ENCODE measurements at places on chromosomes 11 and 22.
A peak's percentile ranks its signal among the peaks of the same experiment; 100 is the strongest.

- no peak for DNase-seq
Measured at GRCh38 chr11:128324051-128324481, 263.3 kb downstream of the ETS1 start.

- DNase-seq: no peak
Measured at GRCh38 chr22:47775686-47776085, 1013.2 kb downstream of the TBC1D22A start.

GRCh38 chr22:41596776-41597634 lies 7.4 kb upstream of the PMM1 start:
- DNase-seq: no peak

DNA sequence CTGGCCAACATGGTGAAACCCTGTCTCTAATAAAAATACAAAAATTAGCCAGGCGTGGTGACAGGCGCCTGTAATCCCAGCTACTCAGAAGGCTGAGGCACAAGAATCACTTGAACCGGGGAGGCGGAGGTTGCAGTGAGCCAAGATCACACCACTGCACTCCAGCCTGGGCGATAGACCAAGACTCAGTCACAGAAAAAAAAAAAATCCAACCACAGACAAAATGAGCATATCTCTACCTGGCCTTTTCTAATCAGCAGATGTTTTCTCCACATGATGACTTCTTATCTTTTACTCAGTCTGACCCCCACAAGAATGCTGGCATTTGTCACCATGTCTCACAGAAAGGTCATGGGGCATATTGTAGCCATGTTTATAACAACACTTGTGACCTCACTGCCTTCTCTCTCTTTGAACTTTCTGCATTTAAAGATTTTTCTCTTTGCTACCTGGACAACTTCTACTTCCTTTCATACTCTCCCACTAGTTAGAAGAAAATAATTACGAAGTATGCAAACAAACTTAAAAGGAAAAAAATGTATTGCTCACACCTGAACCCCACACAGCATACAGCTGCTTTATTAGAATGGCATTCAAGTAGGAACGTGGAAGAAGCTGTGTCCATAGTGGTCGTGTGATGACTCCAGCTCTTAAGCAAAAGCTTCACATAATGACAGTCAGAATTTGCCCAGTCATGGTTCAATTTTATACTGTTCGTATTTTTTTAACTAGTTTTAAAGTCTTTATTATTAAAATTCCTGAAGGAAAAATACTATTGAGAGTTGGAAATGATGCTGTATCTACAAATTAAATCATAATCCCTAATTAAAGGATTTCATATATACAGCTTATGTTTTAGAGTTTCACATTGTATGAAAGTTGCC lies 65.4 kb downstream of the ZC3H12C start:
- DNase-seq: no peak

DNA sequence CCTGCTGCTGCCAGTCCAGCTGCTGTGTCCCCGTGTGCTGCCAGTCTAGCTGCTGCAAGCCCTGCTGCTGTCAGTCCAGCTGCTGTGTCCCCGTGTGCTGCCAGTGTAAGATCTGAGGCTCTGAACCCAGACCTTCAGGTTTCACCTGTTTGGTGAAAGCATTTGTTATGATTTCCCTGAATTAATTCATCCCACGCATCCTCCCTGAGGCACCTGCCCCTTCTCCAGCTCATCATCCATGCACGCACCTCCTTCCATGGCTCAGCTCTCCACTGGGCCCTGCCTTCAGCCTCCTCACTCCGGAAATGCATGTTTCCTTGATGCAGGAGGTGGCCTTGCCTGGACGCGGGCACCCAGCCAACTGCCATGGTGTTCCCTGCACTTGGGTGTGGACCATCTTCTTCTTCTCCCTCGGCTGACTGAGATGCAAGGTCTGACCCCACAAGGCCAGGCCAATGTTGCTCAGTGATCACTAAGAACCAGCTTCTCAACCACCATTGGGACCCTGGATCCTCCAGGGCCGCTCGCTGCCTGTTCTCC lies 788 bp downstream of the KRTAP5-10 start:
- DNase-seq: no peak

DNA sequence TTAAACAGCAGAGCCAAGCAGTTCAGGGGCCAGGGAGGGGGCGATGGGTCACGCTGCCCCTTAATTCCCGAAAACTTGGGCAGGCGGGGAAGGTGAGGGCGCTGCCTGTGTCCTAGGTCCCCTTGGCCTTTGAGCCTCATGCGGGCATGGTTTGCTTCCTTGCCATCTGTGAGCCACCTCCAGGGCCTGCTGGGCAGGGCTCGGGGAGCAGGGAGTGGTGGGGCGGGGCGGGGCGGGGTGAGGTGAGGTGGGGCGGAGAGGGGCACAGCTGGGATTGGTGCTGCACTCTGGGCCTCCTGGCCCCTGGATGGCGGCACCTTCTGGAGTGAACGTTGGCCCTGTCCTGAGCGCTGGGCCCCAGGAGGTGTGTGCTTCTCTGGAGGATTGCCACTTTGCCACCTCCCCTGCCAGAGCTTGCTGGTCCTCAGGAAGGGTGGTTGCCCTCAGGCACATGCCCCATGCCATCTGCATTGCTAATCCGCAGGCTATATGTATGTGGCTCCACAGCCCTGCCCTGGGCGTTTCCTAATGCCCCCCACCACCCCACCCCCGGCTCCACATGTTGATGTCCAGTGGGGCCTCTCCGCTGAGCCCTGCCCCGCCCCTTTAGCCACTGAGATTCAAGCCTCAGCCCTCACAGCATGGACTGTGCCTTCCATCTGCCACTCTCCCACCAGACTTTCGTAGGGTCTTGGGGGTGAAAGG lies 352.5 kb downstream of the TBC1D22A start:
- no peak for DNase-seq

GRCh38 chr11:77101043-77101537 lies 1.6 kb upstream of the OMP start:
- no peak for DNase-seq

- no peak for DNase-seq
Measured at GRCh38 chr11:27646051-27646818, 54.0 kb downstream of the BDNF start.

- DNase-seq: no peak
Measured at GRCh38 chr11:68260484-68260883, 11.3 kb downstream of the C11orf24 start.

GRCh38 chr11:91854171-91854570 lies 370.4 kb upstream of the FAT3 start:
- no peak for DNase-seq

GRCh38 chr11:60887556-60887955 lies 18.8 kb downstream of the PRPF19 start:
- no peak for DNase-seq

- DNase-seq: no peak
Measured at GRCh38 chr11:67997475-67997921, 6.4 kb downstream of the UNC93B1 start.

GRCh38 chr11:20493340-20493739 lies 105.8 kb downstream of the PRMT3 start:
- DNase-seq: no peak

DNA sequence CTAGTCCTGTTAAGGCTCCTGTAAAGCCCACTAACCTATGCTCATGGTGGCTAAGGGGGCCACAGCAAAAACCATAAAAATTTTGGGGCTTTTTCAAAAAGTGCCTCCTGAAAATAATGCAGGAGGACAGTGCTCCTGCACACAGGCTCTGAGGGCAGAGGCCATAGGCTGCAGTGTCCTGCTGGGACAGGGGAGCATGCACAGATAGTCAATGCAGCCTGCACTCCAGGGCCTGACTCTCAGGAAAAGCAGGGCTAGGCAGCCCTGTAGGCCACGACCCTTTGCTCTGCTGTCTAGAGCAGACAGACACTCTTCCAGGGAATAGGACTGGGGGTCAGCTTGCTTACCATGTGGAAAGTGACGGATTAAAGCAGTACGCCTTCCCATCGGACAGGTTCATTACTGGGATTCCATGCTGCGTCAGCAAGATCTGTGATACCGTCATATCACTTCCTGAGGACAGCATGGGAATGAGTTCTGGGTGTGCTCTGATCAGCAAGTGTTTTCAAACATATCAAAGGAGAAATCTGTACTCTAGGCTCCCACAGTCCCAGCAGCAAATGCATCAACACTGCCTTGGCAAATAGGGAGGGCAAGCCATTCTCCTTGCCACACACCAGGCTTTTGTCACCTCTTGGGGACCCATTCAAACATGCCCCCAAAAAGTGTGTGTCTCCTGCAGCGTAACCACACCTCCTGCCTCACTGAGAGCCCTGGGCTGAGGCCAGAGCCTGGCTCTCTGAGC lies 64.1 kb upstream of the CLTCL1 start:
- DNase-seq: no peak

DNA sequence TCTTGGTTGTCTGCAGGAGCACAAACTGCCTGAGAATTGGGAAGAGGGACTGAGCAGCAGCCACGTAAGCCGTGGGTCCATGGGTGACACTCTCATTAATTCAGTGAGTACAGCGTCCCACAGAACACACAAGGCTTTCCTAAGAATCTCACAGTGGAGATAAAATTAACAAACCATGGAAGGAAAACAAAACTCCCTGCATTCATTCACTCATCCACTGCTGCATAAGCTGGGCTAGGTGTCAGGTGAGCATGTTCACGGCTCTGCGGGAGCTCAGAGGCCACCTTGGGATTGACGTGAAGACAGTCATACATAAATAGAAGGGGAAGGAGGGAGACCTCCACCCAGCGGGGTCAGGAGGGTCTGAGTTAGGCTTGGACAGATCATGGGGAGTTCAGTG lies 1442.7 kb downstream of the TBC1D22A start:
- DNase-seq: no peak

DNA sequence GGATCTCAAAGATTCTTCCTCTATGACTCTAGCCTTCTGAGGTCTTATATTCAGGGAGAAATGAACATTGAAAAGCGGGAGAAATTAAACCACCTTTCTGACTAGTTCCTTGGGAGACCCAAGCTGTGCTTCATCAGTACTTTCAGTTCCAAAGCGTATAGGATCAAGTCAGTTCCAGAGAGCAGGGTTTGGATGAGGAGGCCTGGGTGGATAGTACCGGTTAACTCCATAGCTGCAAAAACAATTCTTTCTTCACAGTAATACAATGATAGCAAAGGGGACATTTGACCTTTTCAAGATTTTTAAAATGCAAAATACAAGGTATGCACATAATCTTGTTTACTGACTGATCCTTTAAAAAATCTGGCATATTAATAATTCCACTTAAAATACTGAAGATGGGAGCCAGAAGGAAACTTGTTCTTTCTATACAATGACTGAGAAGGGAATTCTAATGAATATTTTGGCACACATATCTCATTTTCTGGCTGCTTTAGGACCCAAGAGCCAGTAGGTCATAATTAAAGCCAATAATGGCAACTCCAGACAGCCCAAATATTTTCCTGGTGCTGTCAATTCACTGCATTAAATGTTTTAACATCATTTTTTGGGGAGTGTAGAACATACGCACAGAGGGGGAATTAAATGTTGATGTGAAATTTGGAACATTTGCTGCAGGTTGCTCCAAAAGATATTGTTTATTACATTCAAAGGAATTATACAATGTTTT lies 16.0 kb downstream of the ADM start:
- DNase-seq: no peak

DNA sequence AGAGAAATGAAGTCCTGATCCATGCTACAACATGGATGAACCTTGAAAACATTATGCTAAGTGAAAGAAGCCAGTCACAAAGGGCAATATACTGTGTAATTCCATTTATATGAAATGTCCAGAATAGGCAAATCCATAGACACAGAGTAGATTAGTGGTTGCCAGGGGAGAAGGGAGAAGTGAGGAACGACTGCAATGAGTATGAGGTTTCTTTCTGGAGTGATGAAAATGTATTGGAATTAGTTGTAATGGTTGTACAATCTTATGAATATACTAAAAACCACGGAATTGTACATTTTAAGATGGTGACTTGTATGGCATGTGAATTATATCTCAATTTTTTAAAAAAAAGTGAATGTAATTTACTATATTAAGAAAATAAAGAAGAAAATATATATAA lies 83.1 kb upstream of the GDPD4 start:
- no peak for DNase-seq

DNA sequence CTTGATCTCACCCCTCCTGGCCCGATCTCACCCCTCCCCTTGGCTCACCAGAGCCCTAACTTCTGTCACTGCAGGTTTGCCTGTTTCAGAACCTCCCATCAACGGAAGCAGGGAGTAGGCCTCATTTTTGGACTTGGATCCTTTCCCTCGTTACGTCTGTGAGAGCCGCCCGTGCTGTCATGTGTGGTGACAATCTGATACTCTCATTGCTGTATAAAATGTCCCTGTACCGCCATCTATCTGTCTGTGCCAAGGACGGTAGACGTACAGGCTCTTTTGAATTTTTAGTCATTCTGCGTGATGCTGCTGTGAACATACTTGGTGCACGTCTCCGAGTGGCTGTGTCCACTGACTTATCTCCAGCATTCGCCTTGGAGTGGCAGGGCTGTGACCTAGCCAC lies 1163.1 kb downstream of the BRD1 start:
- DNase-seq: no peak

GRCh38 chr22:34308101-34308500 lies 387.8 kb upstream of the LARGE1 start:
- DNase-seq: no peak

- no peak for DNase-seq
Measured at GRCh38 chr11:82184966-82185365, 548.7 kb downstream of the FAM181B start.

- no peak for DNase-seq
Measured at GRCh38 chr22:29266564-29267461, 968 bp downstream of the RHBDD3 start.

- DNase-seq: peak; percentile 73
Measured at GRCh38 chr22:44685384-44686056, 16.5 kb upstream of the PRR5 start.

- DNase-seq: no peak
Measured at GRCh38 chr22:39177456-39177775, 24.9 kb upstream of the CBX7 start.

GRCh38 chr11:125365196-125365931 lies 130.7 kb downstream of the FEZ1 start:
- DNase-seq: no peak

GRCh38 chr11:19666951-19667350 lies 45.7 kb upstream of the NAV2 start:
- no peak for DNase-seq

- DNase-seq: no peak
Measured at GRCh38 chr11:73402834-73403185, 26.6 kb downstream of the RELT start.

DNA sequence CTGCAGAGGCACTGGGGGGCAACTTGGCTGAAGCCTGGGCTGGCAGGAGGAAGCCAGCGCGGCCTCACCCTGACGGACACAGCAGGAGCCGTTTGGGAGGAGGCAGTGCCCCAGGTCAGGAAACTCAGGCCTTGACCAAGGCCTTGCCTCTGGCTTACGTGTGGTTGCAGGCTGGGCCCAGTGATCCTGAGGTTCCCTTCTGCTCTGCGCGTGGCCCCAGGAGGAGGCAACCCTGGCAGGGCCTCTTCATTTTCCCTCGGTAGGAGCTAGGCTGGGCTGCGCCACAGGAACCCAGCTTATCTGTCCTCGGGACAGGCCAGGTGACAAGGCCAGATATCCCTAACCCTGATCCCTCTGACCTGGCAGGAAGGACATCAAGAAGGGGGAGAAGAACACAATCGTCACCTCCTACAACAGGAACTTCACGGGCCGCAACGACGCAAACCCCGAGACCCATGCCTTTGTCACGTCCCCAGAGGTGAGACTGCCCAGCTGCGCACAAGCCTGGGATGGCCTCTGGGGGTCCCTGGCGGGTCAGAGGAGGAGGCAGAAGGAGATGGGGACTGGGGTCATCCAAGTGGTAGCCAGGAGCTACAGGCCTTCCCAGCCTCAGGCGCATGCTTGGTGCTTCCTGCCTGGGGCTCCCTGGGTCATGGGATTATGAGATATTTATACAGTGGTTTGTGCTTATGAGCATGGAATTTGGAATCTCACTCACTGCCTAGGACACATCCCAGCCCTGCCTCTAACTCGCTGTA lies 20.6 kb downstream of the POLR3H start:
- no peak for DNase-seq

GRCh38 chr11:32883421-32883820 lies 9.2 kb upstream of the QSER1 start:
- DNase-seq: no peak
